ENCODE measurements at places on chromosomes 13 and 19. TPM values are rescaled to one million over a fixed set of nuclear protein-coding genes. Genes with fewer than 3 reads are reported as not detected.

- DNase-seq: no peak
- no peak overlapping the region for H3K4me3 ChIP-seq
- no peaks in the 10 kb centered on the region for H3K4me1 ChIP-seq
- no peak overlapping the region for H3K27ac ChIP-seq
These were observed 77.0 kb upstream of the TSC22D1 start for GRCh38 chr13:44652962-44653660.

DNA sequence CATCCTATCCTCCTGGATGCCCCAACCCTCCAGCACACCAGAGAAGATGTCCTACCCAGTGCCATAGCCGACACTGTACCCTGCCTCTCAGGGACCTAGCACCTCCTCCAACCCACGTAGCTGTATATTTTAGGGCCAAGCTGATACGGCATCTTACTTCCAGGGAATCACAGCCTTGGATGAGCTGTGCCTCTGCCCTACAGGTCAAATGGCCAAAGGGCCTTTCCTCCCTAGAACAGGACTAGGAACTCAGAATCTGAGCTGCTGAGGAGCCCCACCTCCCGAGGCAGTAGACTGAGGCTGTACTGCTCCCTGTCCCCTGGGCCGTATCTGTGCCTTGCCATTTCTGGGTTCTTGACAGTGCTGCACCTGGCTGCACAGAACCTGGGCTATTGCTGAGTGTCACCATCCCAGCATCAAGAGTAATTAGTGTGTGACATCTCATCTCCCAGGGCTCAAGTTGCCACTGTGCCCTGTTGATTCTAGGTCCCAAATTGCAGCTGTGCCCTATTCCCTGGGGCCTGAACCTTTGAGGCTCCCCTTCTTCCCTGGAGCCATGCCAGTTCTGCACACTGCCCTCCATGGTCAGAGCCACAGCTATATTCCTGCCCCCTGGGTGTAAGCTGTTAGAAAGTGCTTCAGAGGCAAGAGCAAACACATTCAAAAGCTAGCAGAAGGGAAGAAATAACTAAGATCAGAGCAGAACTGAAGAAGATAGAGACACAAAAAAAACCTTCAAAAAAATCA lies 41.0 kb downstream of the VWA8 start:
- no peaks in the 10 kb centered on the region for H3K27me3 ChIP-seq
- peaks cover 32% of the 10 kb centered on the region for H3K4me1 ChIP-seq
- no peak overlapping the region for H3K4me3 ChIP-seq
- no peak overlapping the region for H3K27ac ChIP-seq

DNA sequence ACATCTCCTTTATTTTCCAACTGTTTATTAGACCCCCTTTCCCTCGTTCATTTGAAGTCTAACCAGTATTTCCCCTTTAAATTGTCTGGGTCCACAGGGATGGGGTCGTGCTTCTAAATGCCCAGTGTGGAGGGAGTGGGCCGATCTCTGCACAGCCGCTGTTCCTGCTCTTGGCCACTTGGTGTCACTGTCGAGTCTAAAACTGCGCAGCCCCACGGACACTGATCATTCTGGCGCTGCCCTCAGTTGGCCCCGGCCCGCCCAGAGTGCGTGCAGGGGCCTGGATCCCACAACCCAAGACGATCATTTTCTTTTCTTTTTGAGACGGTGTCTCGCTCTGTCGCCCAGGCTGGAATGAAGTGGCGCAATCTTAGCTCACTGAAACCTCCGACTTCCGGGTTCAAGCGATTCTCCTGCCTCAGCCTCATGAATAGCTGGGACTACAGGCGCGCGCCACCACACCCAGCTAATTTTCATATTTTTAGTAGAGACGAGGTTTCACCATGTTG lies 12.0 kb downstream of the WDR88 start:
- peaks cover 5% of the 10 kb centered on the region for H3K4me1 ChIP-seq
- peak overlapping the region; percentile 44 for H3K4me3 ChIP-seq
- peak; percentile 38 for DNase-seq
- H3K27ac ChIP-seq: no peak overlapping the region
- peaks cover 17% of the 10 kb centered on the region for H3K27me3 ChIP-seq

RETN gene
- not detected for total RNA-seq

GRCh38 chr13:32017474-32017873 lies 14.1 kb upstream of the FRY start:
- no peak overlapping the region for H3K27ac ChIP-seq
- DNase-seq: no peak
- no peak overlapping the region for H3K4me3 ChIP-seq
- H3K27me3 ChIP-seq: no peaks in the 10 kb centered on the region
- H3K36me3 ChIP-seq: no peaks in the 10 kb centered on the region
- H3K4me1 ChIP-seq: no peaks in the 10 kb centered on the region

- H3K27ac ChIP-seq: no peak overlapping the region
- H3K4me1 ChIP-seq: peaks cover 7% of the 10 kb centered on the region
These were observed 146.5 kb downstream of the PCCA start for GRCh38 chr13:100235311-100235901.

CEACAM21 gene
- total RNA-seq: 12.0 TPM

All from activated B cell treated with CpG ODN at 0.5 μM for 24 hours (primary cell).